ENCODE measurements at places on chromosomes 11 and 22.
A peak's percentile ranks its signal among the peaks of the same experiment; 100 is the strongest.

- DNase-seq, result no peak
Observed at GRCh38 chr22:37604875-37605274, 3.8 kb upstream of the GGA1 start.

GRCh38 chr11:31801298-31801702 lies 9.8 kb downstream of the PAX6 start:
- DNase-seq, result no peak

DNA sequence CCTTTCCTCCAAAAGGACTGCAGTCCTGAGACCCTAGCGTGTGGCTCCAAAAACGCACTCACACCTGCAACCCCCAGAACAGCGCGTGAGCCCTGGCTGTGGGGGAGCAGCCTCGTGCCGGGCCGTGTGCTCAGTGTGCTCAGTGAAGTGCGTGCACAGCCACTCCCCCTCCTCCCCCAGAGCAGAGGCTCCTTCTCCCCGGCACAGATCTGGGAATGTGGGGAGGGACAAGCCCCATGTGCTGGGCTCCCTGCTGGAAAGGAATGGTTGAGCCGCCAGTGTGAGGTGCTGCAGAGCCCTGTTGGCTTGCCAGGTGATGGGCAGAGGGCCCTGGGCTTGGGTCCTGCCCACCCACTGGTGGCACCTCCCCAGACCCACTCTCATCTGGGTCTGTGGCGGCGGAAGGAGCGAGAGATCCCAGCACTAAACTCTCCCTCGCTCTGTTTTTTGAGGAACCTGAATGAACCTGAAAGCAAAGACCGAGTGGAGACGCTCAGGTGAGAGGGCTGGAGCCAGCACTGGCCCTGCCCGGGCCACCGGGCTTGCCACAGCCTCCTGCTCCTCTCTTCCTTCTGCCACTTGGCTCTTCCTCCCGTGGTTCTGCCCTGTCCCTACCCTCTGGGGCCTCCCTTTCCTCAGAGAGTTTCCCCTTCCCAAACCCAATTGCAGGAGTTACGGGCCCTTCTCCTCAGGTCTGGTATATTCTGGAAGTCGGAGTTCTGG lies 9.0 kb downstream of the RCOR2 start:
- DNase-seq, result no peak

DNA sequence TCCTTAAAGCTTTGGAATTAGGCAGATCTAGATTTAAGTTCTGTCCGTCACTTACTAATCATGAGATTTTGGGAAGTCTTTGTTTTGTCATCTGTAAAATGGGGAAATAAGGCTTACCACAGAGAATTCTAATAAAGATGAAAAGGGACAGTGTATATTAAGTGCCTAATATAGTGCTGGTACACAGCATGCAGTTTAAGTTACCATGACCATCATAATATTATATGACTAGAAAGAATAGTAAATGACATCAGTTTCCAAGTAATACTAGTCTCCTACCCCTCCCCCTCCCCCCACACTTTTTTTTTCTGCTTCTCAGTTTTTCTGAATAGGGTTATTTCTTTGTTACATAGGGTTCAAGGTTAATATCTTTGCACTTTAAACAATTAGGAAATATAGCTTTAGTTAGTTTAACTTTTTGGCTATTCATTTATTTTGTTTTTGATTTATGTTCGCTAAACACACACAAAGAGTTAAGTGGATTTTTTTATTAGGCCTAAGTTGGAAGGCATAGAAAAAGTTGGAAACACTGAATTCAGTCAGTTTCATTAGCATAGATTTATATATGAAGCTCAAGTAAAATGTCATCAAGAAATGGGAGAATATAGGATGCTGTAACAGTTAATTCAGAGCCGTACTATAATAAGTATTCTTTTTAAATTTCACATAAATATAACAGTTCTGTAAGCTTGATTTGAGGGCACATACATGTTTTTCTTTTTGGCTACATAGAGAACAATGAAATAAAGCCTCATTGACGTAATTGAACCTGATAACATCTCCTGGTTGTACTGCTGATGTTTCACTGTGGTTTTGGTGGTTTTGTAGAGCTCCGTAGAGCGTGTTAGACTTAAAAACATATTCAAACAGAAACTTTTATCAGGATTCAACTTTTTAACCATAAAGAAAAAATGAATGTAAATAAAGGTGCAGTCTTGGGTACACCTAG lies 121.2 kb downstream of the PDE3B start:
- DNase-seq, result no peak

DNA sequence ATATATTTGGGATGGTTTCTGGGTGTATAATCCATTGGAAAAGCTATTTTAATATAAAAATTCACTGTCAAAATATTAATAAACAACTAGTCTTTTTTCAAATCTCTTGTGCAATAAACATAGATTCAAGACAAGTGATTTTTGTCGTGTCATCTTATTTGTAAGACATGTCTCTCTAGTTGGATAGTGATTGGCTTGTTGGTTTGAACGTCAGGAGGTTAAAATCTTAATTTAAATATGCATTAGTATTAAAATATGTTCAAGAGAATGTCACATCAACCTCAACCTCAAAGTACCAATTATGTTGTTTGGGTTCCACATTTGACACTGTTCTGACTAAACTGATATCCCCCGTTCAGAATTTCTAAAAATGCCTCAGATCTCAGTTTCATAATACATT lies 287.6 kb downstream of the CASP12 start:
- no peak for DNase-seq

DNA sequence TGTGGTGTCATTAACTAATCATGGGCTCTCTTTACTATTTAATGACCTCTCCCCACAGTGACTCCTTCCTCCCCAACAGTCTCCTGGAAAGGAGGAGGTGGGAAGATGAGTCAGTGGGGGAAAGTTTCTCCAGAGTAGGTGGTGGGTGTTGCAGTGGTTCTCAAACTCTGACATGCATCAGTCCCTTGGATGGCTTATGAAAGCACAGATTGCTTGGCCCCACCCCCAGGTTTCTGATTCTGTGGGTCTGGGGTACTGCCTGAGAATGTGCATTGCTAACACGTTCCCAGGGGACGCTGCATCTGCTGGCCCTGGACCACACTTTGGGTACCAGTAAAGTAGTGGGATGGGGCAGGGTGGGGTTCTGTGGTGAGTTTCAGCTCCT lies 9.8 kb downstream of the CD82 start:
- peak; percentile 59 for DNase-seq

DNA sequence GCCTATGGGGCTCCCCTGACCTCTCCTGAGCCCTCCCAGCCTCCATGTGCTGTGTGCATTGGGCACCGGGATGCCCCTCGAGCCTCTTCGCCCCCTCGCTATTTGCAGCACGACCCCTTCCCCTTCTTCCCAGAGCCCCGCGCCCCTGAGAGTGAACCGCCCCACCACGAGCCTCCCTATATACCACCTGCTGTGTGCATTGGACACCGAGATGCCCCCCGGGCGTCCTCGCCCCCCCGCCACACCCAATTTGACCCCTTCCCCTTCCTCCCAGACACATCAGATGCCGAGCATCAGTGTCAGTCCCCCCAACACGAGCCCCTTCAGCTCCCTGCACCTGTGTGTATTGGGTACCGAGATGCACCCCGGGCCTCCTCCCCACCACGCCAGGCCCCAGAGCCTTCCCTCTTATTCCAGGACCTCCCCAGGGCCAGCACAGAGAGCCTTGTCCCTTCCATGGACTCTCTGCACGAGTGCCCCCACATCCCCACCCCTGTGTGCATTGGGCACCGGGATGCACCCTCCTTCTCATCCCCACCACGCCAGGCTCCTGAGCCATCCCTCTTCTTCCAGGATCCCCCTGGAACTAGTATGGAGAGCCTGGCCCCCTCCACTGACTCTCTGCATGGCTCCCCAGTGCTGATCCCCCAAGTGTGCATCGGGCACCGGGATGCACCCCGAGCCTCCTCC lies 28.8 kb downstream of the TRIOBP start:
- DNase-seq, result no peak

- no peak for DNase-seq
Observed at GRCh38 chr11:116712428-116712827, 60.4 kb downstream of the BUD13 start.

GRCh38 chr11:14290422-14290821 lies 68.6 kb downstream of the RRAS2 start:
- DNase-seq, result no peak

DNA sequence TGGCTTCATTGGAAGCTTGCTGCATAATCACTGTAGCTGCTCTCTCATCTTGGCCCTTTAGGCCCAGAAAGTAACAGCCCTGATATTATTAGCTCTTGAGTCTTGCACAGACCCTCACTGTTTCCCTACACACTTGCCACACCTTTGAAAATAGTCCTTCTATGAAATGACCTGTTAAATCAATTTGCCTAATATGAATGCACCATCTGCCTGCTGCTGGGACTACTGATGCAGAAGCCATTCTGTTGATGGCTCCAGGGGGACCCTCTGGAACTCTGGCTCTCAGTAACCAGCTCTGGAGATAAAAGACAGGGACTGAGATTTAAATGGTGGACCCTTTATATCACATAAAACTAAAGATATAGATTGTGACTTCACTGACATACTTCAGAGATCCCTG lies 14.7 kb upstream of the AMPD3 start:
- no peak for DNase-seq

DNA sequence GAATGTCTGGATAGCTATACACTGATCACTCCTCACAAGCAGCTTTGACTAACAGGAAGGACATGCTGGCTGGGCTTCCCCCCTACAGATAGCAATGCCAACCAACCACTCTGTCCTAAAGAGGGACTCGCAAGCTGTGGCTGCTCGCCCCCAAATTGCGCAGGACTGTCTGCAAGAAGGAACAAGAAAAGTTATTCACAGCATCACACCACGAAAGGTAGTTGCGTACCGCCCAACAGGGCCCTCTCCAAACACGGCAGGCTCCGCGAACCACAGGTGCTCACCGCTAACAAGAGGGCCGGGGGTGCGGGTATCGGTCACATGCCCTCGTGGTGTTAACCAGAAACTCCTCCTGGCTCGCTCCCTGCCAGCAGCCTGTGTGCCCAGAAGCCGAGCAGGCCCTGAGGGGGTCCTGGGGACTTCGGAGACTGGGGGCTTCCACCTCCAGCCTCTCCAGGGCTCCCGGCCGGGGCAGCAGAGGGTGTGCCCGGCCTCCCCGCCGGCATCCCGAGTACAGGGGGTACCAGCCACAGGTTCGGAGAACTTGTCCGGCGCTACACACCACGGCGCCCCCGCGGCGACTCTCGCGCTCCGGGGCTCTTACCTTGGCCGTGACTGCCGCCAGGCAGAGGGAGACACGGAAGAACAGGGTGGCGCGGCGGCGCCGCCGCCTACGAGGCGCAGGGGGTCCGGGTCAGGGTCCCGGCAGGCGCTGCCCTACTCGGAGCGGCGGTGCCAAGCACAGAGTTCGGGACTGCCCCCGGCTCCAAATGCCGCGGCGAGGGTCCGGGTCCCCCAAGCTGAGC lies 682 bp downstream of the LARGE1 start:
- peak; percentile 46 for DNase-seq

GRCh38 chr22:29477723-29478318 lies 2.2 kb upstream of the NEFH start:
- DNase-seq, result no peak

- no peak for DNase-seq
Observed at GRCh38 chr11:28877340-28877739, 769.2 kb downstream of the METTL15 start.

DNA sequence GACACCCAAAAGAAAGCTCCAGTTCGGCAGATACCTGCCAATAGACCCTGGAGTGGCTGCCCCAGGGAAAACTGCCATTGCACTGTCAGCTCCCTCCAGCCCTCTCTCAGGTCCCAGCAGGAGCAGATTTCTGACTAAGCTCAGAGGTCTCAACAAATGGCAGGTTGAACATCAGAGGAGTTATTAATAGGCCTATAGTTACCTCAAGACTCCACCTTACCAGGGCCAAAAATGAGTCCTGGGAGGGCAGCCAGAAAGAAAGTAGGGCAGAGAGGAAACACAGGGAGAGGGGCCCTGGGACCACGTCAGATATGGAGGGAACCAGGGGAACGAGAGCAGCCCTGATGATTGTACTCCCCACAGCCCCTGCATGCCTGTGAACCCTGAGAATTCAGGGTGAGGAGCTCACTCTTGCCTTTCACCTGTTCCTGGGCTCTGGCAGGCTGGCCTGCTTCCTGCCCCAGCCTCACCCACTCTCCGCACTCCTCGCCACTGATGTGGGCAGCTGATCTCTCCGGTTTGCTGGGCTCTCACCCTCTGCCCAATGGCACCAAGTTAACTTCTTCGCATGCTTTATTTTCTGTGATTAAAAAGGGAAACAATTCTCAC lies 4.3 kb upstream of the RGL4 start:
- no peak for DNase-seq

DNA sequence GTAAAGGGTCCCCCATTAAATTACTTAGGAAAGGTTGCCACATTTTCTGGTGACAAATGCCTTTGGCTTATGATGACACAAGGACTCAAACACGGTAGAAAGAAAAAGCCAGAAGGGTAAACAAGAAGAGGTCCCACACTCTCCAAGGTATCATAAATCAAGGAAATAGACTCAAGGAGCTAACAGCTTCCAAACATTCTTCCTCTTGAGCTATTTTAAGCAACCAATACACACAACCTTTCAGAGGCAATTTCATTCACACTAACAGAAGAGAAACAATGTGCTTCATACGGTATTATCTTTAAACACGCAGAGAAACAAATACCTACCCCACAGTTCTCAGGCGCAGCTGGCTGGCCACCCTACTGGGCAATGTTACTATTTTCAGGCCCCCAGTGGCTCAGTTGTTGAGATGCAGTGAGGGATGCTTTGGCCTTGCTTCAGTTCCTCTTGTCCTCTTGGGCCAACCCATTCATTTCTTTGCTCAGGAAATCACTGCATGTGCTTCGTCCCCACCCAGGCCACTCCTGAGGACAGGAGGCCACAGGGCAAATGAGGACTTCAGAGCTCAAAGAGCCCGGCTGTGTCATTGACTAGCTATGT lies 15.8 kb downstream of the ABTB2 start:
- DNase-seq, result peak; percentile 48

DNA sequence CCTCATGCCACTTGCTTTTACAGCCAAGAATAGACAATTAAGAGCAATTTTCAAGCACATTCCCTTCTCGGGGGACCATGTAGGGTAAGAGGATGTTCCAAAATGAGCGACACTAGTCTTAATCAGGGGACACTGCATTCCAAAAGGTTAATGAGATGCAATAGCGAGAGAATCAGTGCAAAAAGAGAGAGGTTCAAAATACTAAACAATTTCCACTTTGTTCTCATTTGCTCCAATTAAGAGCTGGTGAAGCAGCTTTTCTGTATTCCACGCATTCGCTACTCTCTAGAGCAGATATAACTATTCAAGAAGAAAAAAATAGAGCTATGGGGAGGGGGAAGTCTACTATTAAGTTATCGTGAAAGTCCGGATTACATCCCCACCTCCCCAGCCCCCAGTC lies 811 bp downstream of the LRRC4C start:
- DNase-seq, result no peak

DNA sequence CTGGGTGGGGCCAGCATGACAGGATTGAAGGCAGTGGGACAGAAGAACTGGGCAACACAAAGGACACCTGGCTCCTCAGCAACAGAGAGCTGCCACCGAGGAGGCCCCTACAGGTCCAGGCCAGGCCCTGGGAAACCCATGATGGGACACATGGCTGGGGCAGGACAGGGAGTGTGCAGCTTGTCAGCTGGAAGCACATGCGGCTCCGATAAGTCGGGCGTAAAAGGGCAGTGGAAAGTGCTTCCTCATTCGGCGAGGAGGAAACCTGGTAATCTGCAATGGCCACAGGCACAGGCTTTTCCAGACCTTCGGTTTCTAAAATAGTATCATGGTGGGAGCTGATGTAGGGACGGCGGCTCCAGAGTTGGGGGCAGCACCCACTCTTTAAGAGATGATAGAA lies 16.5 kb downstream of the GNAZ start:
- no peak for DNase-seq
